ENCODE measurements at places on chromosomes 7 and 10.
A peak's percentile ranks its signal among the peaks of the same experiment; 100 is the strongest.

GRCh38 chr10:43206391-43207235 lies 60.3 kb downstream of the RASGEF1A start:
- no peak for DNase-seq

DNA sequence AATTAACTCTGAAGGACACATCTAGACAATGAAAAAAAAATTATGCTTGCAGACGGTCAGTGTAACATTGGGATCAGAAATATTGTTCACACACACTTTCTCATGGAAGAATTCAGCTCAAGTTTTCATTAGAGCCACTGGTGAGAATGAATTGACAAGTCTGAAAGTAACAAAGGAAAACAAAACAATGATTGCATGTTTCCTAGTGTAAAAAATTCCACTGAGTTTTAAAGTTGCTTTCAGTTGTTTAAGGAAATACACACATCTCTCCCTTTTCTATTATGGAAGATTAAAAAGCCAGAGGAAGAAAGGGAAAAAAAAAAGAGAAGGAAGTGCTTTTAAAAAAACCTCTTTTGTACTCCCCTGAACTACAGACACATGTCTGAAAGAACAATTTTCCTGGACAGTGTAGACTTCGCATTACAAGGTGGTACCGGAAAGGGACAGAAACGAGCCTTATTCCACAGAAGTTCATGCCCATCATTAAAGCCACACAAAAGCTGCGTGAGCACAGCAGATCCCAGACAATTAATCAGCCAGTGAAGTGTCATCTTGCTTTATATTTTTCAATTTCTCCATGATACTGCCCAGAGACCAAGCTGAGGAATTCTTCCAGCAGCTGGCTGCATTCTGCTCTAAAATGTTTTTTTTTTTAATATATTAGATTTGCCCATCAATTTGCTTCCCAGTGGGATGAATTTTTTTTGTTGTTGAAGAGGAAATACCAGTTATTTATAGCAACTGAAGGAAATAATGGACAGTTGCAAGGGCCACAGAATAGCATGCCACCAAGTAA lies 294.8 kb downstream of the DOCK4 start:
- DNase-seq: no peak

- no peak for DNase-seq
These were observed 54.3 kb upstream of the KDM7A start for GRCh38 chr7:140230861-140231770.

DNA sequence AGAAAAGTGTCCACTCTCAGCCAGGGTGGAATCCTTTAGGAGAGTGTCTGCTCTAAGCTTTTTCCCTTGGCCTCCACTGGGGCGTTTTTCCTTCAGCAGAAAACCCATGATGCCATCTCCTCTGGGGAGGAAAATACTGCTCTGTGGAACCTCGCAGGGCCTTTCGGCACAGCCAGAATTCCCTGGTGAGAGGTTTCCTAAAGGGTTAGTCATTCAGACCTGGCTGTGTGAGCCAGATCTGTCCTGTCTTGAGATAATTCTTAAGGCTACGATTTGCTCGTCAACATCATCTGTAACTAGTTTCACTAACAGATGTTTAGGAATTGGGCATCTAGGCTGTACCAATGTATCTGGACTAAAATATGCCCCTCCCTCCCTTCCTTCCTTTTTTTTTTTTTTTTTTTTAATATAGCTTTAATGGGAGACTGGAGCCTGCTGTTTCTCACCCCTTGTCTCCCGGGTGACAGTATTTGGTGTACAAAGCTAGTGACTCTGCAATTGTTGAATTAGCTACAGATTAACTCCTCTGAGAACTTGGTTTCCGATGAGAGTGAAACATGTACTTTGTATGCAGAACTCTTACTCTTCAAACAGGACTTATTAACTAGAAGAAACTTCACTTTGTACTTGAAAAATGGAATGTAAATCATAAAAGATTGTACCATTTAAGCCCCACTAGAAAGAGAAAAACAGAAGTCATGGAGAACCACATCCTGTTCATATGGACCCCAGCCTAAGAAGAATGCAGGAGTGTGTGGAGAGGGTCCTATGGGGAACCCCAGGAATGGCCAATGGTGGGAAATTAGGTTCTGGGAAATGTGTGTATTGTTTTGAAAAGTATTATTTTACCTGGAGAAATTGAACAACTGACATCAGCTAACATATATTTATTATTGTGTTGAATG lies 230.9 kb downstream of the CAMK1D start:
- no peak for DNase-seq

- peak; percentile 20 for DNase-seq
These were observed 16.2 kb downstream of the PFKFB3 start for GRCh38 chr10:6218692-6219493.

- no peak for DNase-seq
These were observed 248.8 kb upstream of the ZMIZ1 start for GRCh38 chr10:78820007-78820362.

DNA sequence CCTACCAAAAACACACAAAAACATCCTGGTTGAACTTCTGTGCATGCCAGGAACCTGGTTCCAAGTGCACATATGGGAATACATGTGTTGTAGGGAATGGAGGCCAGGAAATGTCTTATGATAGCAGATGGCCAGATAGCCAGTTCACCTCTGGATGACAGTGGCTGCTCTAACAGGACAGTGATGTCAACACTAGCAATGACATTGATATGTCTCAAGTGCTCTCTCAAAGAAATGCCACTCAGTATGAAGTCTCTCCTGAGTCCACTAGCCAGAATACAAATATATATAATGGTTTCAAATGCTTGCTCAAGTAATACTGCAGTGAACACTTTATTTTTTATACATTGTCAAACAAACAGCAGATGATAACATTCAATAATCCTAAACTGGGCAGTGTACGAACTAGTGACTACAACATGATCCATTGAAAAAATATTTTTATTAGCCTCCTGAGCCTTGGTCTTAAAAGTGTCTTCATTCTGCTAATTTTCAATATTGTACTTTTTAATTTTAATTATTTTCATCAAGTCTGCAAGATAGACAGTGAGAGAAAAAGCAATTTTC lies 26.0 kb upstream of the PCDH15 start:
- DNase-seq: no peak

DNA sequence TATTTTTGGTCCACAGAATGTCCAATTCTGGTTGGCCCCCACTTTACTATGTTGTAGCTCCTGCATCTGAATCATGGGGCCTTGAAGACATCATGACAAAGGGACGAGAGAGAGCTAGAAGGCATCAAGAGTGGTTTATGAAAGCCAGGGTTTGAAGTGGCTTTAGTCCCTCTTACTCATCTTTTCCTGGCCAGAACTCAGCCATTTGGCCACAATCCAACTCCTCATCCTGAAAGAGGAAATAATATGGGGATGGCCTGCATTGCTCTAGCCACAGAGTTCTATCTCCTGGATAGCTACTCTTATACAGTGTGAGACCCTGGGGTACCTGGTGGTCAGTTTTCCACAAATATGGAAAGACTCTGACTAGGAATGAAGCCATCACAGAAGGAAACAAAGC lies 418.9 kb downstream of the XPNPEP1 start:
- no peak for DNase-seq

DNA sequence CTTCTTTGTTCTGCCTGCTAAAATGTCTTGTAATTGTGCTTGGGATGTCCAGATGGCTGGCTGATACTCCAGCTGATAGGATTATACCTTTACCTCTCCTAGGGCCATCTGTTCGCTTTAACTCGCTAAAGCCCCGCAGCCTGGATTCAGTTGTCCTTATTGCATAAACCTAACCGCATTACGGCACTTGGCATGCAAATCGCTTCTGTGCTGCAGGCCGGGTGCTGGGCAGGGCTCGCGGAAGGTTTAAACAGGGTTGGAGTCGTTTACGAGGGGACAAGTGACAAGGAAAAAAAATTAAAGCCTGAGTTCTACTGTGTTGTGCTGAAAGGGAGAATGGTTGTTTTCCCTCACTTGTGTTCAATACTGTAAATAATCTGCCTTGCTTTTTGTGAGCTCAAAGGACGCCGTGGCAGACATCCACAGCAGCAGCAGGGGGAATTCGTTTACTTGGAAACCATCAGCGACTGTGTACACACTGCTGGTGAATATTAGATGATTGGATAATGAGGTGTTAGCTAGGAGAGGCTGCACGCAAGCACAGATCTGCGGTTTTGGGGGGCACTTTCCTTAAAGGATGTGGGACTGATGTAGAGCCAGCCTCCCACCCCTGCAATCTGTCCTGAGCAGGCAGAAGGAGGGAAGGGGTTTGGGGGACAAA lies 93.0 kb downstream of the EBF3 start:
- peak; percentile 99 for DNase-seq

DNA sequence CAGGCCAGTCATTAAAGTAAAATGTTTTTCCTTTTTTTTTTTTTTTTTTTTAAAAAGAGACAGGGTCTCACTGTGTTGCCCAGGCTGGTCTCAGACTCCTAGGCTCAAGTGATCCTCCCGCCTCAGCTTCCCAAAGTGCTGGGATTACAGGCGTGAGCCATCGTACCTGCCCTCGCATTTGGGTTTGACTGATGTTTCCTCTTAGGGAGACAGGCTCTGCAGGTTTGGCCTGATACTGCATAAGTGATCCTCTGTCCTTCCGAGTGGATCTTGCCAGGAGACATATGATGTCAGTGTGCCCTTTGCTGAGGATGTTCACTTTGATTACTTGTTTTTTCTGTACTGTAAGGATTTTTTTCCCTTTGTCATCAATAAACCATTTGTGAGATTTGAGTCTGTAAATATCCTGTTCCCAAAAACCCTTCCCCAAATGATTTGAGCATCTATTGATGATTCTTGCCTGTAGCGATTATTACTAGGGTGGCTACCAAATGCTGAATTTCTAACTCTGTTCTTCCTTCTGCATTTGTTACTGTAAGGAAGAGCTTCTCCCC lies 19.7 kb downstream of the LIMK1 start:
- no peak for DNase-seq

DNA sequence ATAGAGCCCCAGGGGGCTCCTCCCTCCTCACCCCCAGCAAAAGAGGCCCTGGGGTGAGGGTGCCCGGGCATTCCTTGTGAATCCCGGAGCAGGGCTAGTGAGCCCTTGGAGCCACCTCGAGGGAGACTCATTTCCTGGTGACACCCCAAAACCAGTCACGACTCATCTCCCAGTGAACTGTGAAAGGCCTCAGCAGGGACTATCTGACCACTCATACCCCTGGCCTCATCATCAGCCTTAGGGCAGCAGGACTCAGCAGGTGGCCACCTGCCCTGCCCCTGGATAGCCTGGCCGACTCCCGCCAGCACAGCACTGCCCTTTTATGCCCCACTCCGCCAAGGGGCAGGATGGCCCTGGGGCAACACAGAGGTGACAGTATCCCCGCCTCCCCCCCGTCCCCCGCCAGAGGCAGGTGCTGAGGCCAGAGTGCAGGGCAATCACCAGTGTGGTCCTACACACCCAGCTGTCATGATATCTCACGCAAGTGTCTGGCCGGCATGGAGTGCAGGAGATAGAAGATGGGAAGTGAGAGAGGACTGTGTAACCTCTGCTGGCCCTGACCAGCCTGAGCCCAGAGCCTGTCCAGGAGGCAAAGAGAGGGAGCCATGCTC lies 3.2 kb downstream of the SNCG start:
- DNase-seq: no peak

- no peak for DNase-seq
These were observed 471.4 kb downstream of the XPNPEP1 start for GRCh38 chr10:109451879-109452278.

DNA sequence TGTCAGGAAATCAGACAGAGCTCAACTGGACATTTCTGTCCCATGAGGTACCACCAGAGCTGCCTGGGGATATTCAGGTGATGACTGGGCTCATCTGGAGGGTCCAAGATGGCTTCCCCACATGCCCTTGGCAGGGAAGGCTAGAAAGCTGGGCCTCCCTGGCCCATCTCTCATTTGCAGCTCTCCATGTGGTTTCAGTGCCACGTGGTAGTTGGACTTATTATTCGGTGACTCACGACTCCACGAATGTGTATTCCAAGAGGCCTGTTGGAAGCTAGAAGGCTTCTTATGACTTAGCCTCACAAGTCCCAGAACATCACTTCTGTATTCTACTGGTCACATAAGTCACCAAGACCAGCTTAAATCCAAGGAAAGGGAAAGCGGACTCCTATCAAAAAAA lies 22.8 kb downstream of the NSMCE4A start:
- no peak for DNase-seq

DNA sequence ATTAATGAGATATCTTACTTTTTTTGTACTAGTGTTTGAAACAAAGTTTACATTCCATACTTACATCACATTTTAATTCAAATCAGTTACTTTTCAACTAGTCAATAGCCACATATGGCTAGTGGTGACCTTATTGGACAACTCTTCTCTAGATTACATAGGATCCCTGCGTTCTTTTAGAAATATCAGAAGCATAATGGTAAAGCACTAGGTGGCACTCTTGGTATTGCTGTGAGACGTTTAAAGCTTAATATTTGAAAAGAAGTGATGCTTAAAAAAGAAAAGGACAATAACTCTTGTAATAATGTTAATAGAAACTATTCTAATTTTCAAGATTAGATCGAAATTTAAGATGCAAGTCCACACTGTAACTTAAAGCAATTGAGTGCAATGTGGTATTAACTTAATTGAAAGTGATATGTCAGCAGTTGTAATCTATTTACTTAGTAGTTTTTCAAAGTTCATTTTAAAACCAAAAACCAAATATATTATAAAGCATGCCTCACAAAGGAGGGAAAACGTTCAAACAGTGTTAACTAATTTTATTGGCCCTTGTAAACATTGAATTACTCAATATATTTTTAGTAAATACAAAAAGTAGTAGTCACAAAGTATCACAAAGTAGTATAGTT lies 339.1 kb downstream of the ATRNL1 start:
- peak; percentile 41 for DNase-seq

- DNase-seq: peak; percentile 30
These were observed 92.6 kb downstream of the POLL start for GRCh38 chr10:101495324-101495925.

- DNase-seq: no peak
These were observed 25.1 kb downstream of the DOCK1 start for GRCh38 chr10:126930131-126930882.

- DNase-seq: no peak
These were observed 180.6 kb downstream of the CHCHD3 start for GRCh38 chr7:132901241-132901640.

DNA sequence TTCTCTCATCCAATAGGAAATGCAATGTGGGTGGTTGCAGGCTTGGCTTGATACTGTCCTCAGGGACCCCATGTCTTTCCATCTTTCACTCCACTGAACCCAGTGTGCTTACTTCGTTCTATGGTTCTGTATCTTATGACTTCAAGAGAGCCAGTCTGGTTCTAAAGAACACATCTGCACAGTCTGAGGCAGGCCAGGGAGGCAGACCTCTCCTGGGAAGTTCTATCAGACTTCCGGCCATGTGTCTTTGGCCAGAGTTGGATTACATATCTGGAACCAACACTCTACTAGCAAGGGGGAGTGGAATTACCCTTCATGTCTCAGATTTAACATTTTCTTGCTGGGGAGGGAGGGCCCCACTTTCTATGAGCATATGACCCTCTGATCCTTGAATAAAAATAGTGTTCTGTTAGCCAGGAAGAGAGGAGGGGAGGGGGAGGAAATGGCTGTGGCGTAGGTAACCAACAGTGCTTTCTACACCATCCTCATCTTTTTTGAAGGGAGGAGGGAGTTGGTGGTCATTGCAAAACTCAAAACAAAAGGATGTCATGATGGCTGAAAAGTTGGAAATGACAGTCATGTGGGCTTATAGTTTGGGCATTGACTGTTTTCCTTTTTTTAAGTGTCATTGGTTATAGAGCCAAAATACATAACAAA lies 370.2 kb downstream of the GATA3 start:
- no peak for DNase-seq

Measured in NB4 (cell line).